ENCODE measurements at places on chromosomes 4 and X.
A peak's percentile ranks its signal among the peaks of the same experiment; 100 is the strongest.

DNA sequence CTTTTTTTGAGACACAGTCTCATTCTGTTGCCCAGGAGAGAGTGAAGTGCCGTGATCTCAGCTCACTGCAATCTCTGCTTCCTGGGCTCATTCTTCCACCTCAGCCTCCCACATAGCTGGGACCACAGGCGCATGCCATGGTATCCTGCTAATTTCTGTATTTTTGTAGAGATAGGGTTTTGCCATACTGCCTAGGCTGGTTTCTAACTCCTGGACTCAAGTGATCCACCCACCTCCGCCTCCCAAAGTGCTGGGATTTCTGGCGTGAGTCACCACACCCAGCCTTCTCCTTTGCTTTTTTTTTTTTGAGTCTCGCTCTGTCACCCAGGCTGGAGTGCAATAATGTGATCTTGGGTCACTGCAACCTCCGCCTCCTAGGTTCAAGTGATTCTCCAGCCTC is 94.1 kb downstream of the PDS5A start:
- DNase-seq = no peak

GRCh38 chr4:1086011-1086410 is 27.4 kb downstream of the RNF212 start:
- DNase-seq = peak; percentile 62

- DNase-seq = no peak
These were observed 406.5 kb downstream of the IQCM start for GRCh38 chr4:149409146-149409545.

GRCh38 chr4:190018201-190018920 is 8.7 kb downstream of the FRG2 start:
- DNase-seq = no peak

DNA sequence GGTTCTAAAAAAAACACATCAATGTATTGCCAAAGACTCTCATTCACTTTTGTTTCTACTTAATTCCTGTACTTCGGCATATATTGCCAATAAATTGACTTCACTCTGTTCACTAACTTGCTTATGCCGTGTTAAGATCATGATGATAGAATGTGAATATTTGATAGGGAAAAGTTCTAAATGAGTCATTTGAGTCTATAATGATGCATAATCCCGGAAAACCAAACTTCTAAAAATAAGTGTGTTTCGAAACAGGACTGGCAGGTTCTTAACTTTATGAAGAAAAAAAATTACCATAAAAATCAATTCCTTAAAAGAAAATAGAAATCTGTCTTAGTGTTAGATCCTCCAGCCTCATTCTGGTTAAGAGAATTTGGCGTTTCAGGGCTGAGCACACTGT is 387.5 kb upstream of the FTHL17 start:
- no peak for DNase-seq

GRCh38 chrX:154049209-154050112 is 29.8 kb upstream of the IRAK1 start:
- no peak for DNase-seq

DNA sequence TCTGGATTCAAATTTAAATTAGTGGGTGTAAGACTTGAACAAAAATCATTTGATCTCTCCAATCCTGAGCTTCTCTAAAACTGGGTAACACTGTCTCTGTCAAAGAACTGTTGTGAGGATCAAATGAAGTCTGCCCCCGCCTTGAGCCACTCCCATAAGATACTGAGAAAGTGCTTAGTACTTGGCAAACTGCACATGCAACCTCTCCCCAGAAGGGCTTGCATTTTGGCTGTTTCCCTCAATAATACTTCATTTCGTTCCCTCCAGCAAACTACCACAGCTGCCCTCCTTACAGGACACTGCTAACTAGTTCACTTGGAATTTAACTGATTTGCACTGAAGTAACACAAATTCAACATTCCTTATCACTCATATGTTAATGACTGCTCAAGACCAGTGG is 79.8 kb downstream of the APBB2 start:
- no peak for DNase-seq

GRCh38 chr4:3065551-3065950 is 8.8 kb downstream of the HTT-AS start:
- DNase-seq = no peak

DNA sequence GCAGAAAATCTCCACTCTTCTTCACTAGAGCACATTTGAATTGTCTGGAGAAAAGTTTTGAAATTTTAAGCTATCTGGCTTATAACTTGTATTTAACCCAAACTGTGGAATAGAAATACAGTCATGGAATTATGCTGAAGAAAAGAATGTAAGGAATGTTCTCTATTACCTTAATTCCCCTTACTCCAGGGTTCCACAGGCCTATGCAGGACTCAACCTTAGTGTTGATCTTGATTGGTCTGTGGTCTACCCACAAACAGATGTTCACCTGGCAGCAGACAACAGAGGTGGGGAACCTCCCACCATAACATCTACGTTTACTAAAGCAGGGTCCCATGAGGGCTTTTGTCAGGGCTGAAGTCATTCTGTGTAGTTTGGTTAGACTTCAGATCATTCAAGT is 189.3 kb upstream of the GPRIN3 start:
- no peak for DNase-seq

DNA sequence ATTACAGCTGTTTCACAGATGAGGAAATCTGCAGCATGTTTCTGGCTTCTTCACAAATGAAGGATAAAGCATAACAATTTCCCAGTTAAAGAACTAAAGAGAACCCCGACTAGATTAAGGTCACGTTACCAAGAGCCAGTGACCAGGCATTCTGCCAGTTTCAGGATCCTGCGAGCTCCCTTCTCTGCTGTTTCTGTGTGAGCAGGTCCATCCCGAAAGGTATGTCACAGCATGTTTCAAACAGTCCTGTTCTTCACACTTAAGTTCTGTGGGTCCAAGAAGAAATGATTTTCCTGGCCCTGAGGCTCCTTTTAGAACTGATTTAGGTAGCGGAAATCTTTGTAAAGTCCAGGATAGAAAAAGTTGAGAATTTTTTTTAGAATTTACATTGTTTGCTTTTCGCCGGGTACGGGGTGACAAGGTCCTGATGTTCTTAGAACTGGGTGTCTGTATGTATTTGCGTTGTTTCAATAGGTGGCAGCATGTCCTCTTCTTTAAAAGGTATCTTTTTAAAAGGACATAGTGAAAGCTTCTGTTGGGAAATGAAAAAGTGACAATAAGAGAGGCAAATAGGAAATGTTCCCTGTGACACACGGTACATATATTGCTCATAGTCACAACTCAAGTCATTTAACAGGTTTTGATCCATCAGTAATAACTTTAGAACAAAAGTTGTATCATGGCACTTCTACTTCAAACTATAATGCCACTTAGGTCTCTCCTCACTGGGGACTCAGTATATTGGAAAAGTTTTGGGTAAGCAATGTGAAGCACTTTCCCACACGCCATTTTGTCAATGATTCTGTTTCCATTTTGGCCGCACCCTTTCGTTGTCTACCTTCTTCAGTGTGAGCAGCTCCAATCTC is 18.4 kb downstream of the IL21 start:
- DNase-seq = no peak

DNA sequence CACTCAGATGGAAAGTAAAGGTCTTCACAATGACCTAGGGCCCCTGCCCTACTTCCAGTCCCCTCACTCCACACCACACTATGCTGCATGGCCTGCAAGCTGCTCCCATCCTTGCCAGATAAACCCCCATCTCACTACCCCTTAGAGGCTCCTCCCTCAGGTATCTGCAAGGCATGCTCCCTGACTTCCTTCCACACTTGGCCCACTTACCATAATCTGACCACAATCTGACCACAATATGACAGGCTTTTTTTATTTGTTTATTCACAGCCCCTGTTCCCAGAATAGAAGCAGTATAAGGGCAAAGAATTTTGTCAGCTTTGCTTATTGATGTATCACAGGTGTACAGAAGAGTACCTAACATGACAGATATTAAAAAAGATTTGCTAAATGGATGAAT is 124.7 kb downstream of the CAMK2D start:
- DNase-seq = no peak

- no peak for DNase-seq
These were observed 65.7 kb upstream of the TTC29 start for GRCh38 chr4:147011411-147011810.

- DNase-seq = no peak
These were observed 58.3 kb upstream of the PACRGL start for GRCh38 chr4:20641976-20642375.

GRCh38 chr4:121217351-121217750 is 53.2 kb upstream of the TNIP3 start:
- no peak for DNase-seq

- DNase-seq = no peak
These were observed 202.6 kb upstream of the GYPA start for GRCh38 chr4:144342949-144343760.

- no peak for DNase-seq
These were observed 209.7 kb downstream of the ARHGAP24 start for GRCh38 chr4:85684676-85685075.

DNA sequence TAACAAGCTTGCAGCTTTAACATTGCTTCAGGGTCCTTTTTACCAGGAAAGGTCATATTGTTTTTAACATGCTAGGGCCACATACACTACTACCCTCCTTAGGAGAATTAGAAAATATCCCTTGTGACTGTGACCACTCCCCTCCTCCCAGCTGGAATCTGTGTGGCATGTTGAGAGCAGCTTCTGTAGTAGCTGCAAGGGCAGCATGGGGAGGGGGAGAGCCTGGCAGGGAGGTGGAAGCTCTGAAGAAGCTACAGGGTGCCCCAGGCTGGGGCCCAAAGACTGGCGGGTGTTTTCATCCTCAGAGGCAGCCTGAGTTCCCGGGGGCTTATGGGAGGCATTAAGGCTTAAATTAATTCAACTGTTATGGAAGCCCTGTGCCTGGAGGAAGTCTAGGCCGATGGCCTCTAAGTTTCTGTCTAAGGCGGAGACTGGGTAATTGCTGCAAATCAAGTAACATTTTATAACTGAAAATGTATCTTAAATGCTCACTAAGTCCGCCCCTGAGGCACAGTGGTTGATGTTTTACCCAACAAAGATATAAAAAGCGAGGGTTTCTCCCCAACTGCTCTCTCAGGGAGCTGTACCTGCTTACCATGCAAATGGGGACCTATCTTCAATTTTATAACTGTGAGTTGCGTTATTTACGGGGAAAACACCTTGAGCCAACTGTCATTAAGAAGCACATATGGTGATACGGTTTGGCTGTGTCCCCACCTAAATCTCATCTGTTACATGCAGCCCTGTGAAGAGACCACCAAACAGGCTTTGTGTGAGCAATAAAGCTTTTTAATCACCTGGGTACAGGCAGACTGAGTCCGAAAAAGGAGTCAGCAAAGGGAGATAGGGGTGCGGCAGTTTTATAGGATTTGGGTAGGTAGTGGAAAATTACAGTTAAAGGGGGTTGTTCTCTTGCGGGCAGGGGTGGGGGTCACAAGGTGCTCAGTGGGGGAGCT is 37.4 kb upstream of the STS start:
- DNase-seq = no peak

GRCh38 chr4:155265113-155265512 is 56.7 kb downstream of the NPY2R start:
- DNase-seq = no peak

GRCh38 chr4:23897564-23898109 is 7.8 kb upstream of the PPARGC1A start:
- no peak for DNase-seq

- no peak for DNase-seq
These were observed 20.2 kb upstream of the MED14 start for GRCh38 chrX:40755291-40756249.

GRCh38 chr4:89420507-89420906 is 112.9 kb upstream of the GPRIN3 start:
- DNase-seq = no peak

DNA sequence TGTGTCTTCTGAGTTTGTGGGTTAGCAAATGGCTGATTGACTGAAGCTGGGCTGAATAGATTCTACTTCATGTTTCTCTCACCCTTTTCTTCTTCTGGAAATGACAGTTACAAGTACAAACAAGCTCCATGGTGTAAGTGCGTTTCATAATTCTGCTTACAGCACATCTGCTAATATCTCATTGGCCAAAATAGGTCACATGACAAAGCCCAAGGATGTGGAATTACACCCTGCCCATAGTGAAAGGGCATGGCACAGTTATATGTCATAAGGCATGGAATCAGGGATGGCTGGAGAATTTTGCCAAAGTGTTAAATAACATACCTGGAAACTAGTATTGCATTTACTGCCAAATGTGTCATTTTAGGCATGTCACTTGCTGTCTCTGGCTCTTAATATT is 327.2 kb downstream of the NKX6-1 start:
- DNase-seq = no peak

GRCh38 chr4:23368081-23368697 is 521.7 kb downstream of the PPARGC1A start:
- DNase-seq = no peak

GRCh38 chr4:40281913-40282312 is 53.2 kb upstream of the CHRNA9 start:
- DNase-seq = no peak

DNA sequence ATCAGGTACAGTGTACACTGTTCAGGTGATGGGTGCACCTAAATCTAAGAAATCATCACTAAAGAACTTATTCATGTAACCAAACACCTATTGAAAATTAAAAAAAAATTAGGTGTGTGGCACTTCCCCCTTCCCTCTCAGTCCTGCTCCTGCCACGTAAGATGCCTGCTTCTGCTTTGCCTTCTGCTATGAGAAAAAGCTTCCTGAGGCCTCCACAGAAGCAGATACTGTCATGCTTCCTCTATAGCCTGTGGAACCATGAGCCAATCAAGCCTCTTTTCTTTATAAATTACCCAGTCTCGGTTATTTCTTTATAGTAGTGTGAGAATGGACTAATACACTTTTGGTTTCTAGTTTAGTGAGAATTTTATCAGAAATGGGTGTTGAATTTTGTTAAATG is 459.8 kb upstream of the DIPK2B start:
- DNase-seq = no peak

DNA sequence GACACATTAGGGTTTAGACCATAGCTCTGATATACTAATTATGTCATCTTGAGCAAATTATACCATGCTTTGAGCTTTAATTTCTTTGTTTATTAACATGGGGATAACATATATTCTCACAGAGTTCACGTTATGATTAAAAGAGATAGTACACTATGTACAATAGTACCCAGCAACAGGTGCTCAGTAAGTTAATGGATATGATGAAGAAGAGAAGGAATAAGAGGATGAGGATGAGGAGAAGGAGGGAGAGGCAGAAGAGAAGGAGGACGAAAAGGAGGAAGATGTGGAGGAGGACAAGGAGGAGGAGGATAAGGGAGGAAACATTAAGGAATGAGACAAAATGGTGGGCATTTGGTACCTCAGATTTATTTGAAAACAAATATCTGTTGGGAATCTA is 260.4 kb downstream of the SH2D1A start:
- no peak for DNase-seq

- no peak for DNase-seq
These were observed 254.7 kb upstream of the AR start for GRCh38 chrX:67289055-67289499.
